Left renal pelvis (tissue), 4 donors: ENCODE measurements at places on chromosomes 5 and 9.

- no peak for DNase-seq
Observed at GRCh38 chr5:131226899-131227298, 37.0 kb upstream of the CDC42SE2 start.

- no peak for DNase-seq
Observed at GRCh38 chr5:135587721-135588663, 9.2 kb upstream of the CXCL14 start.

- no peak for DNase-seq
Observed at GRCh38 chr5:136098176-136098575, 34.5 kb upstream of the SMAD5 start.

DNA sequence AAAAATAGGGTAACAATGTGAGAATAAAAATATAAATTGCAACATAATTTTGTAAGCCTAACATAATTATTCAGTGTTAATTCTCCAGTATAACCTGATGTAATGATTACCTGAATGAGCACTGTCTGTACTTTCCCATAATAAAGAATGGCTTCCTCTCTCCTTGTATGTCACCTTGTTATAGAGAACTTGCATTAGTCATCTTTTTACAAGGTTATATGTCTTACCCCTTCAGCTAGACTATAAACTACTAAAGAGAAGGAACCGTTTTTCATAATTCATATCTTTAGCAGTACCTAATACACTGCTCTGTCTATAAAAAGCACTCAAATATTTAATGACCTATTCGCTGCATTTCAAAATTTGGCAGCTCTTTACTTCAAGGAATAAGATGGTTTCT lies 19.8 kb downstream of the STRBP start:
- no peak for DNase-seq

DNA sequence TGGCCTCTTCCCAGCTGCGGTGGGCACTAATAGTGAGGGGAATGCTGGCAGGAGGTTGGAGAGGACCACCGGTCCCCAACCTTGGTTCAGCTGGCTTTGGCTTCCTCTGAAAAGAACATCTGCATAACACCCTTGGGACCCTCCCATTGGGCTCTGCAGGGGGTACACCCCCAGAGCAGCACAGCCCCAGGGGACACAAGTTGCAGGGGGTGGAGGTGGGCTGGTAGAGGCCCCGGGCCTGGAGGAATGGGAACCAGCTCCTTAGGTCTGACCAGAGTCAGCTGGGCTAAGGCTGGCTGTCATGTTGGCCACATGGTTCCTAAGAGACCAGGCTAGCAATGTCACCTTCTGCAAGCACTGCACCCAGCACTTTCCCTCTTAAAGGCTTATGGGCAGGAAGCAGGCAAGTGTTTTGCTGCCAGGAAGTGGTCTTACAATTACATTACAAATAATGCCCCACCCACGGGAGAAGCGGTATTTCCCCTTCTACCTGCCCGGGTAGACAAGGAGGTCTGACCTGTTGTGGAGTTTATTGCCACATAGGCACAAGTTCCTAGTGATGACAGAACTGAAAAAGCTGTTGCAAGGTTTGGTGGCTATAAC lies 18.1 kb downstream of the GCNT4 start:
- DNase-seq: no peak

GRCh38 chr9:114271556-114272510 lies 51.1 kb upstream of the ORM1 start:
- DNase-seq: no peak

GRCh38 chr5:108830705-108831276 lies 83.1 kb downstream of the FER start:
- DNase-seq: no peak

- no peak for DNase-seq
Observed at GRCh38 chr5:74222806-74223205, 417.7 kb downstream of the ENC1 start.

- no peak for DNase-seq
Observed at GRCh38 chr5:120096413-120096812, 367.7 kb upstream of the PRR16 start.

GRCh38 chr5:39598661-39599248 lies 174.0 kb upstream of the DAB2 start:
- no peak for DNase-seq

DNA sequence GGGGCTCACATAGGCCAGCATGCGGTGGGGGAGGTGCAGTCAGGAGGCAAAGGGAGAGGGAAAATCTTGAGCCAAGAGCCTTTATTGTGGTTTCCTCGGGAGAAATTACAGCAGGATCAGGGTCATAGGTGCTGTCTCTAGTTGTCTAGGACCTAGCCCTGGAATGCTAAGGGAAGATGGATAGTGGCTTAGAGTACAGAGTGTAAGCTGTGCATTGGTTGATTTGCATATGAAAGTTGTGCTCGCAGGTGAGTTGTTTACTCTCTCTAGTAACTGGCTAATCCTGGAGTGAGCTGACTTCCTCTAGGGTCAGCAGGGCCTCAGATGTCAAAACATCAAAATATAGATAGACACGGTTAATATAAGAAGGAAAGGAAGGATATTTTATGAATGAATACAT lies 877.7 kb downstream of the TLE4 start:
- DNase-seq: no peak

- no peak for DNase-seq
Observed at GRCh38 chr9:132218208-132218607, 56.4 kb downstream of the NTNG2 start.

DNA sequence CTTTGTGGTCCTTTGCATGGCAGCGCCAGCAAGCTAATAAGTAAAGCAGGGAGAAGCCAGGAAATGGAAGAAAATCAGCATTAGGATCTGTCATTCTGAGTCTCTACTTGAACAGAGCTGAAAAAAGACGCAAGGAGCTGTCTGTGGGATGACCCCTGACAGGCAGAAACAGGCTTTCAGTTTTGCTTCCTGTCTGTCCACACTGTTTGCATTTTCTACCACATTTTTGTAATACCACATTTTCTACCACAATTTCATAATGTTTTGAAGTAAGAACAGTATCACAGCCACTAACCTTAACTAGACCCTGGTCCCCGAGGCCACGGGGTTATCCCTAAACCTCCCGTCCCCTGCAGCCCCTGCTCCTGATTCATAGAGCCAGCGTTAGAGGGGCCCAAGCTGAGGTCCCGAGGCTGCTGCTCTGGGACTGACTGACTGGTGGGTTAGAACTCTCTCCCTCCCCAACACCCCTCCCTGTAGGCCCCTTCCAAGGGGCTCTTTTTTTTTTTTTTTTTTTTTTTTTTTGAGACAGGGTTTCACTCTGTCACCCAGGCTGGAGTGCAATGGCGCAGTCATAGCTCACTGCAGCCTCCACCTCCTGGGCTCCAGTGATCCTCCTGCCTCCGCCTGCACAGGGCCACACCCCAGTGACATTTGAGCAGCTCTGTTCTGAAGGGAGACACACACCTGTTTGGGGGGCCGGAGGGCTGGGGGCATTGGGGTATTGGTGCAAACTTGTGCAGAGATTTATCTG lies 4.0 kb upstream of the CLIC3 start:
- no peak for DNase-seq

DNA sequence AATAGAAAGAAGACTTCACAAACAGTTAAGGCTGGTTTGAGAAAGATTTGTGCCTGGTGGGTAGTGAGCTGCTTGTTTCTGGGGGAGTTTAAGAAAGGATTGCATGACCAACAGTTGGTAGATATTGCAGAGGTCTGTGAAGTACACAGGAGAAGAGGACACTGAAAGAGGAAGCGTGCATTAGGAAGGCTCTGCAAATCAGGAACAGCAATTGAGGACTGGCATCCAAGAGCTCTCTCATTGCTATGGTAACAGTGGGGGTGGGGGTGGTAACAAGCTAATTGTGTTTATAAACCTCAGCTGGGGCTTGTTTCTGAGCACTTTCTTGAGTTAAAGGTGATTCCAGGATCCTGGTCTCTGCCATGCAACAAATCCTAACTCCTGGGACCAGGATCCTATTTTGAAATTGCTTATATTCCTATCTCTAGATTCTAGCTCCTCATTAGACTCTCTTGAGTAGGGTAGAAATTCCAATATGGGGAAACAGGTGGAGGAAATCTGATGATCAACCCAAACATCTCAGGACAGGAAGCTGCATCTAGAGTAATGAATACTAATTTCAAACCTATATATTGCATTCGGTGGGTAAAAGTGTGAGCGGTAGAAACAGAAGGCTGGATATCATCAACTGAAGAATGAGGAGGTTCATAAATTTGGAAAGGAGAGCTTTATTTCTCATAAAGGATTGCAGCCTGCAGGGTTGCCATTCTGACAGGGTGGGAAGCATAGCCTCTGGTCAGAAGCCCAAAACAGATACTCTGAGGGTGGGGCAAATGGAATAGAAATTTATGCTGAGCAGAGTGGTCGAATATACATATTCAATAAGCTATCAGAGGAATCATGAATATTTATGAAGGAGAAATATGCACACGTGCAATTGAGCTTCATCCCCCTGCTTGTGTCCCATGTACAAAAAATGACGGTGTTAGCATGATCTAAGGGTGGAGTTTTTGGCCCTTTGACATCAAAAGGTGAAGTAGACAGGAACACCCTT lies 79.4 kb downstream of the PTTG1 start:
- DNase-seq: no peak

DNA sequence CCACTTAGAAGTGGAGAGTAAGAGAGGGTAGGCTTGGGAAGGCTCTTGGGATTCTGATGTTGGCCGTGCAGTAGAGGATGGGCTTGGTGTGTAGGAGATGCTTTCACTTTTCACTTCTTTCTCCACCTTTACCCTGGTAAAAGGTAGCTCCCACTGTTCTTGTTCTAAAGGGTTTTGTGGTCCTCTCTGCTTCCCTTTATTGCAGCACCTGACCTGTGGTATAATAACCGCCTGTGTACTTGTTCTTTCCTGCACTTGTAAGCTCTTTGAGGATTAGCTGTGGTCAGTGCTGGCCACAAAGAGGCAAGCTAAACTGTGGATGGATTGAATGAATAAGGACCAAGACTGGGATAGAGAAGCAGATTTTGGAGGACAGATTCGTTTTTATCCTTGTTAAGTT lies 25.2 kb downstream of the KDM4C start:
- no peak for DNase-seq

DNA sequence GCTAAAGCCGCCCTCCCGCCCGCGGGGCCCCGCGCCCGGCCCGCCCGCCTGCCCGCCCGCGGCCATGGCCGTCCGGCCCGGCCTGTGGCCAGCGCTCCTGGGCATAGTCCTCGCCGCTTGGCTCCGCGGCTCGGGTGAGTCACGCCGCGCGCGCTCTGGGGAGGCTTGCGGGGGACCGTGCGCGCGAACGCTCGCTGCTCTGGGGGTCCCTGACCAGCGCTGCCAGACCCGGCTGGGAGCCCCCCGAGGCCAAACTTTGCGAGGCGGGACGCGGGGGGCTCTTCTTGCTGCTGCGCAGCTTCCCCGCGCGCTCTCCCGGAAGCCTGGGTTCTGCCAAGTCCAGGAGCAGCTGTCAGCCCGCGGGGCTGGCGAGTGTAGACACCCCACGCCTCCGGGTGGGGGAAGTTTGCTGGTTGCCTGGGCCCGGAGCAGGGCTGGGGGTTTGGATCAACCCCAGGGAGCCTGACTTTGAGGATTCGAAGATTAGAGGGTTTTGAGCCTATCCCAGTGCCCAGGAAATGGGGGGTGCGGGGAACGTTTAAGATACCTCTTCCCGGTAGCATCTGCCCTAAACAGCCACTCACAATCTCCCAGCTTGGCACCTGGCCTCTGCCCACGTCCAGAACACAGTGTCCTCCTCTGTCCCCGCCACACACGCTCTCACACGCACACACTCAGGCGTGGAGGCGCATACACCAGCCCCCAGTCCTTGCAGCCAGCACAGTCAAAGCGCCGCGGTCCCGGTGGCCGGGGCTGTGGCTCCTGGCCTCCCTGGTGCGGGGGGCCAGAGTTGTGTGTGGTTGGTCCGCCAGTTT lies 535 bp downstream of the UNC5A start:
- no peak for DNase-seq

DNA sequence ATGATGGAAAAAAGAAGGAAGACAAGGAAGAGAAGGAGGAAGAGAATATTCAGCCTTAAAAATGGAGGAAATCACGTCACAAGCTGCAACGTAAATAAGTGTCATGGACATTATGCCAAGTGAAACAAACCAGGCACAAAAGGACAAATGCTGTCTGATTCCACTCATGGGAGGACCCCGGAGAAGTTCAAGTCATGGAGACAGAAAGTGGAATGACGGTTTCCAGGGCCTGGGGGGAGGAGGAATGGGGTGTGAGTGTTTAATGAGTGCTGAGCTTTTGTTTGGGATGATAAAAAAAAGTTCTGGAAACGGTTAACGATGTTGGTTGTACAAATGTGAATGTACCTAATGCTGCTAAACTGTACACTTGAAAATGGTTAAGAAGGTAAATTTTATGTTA lies 439.5 kb downstream of the GADD45G start:
- DNase-seq: no peak

- DNase-seq: no peak
Observed at GRCh38 chr9:114717908-114718486, 36.0 kb upstream of the TEX48 start.

- DNase-seq: no peak
Observed at GRCh38 chr9:112218908-112219307, 43.8 kb upstream of the SUSD1 start.

DNA sequence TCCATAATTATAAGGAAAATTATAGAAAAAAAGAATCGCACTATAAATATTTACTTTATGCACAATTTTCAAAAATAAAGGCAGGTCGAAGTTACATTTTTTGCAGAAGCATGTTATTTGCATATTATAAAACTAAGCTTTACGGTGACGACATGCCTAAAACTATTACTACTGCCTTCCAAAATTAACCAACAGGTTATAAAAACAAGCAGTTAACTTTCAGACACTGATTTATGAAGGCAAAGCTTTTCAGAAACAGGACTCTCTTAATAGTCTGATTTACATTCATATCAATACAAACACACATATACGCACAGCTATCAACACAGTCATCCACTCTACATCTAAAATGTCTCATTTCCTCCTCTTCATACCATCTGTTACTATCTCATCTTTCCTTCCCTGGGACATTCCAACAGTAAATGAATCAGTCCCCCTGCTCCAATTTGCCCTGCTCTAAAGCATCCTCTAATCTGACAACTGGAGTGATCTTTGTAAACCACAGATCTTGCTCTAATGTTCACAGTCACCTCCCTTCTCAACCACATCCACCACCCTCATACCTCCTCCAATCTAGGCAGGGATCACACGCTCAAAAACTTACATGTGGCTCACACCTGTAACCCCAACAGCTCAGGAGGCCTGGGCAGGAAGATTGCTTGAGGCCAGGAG lies 21.6 kb downstream of the FBXW11 start:
- no peak for DNase-seq

GRCh38 chr9:100229561-100229960 lies 123.2 kb downstream of the TEX10 start:
- no peak for DNase-seq

- no peak for DNase-seq
Observed at GRCh38 chr9:126411948-126412284, 85.3 kb downstream of the MVB12B start.

- DNase-seq: no peak
Observed at GRCh38 chr9:35568196-35568595, 36.9 kb upstream of the TESK1 start.
